Gastroesophageal sphincter (tissue), 4 donors: ENCODE measurements at places on chromosomes 3 and 15. TPM values are rescaled to one million over a fixed set of nuclear protein-coding genes. Genes with fewer than 3 reads are reported as not detected.

GRCh38 chr3:133663569-133664313 is 2.0 kb upstream of the TOPBP1 start:
- H3K4me1 ChIP-seq = no peaks in the 10 kb centered on the region
- no peak overlapping the region for H3K4me3 ChIP-seq
- ATAC-seq = no peak
- no peak overlapping the region for H3K27ac ChIP-seq

GRCh38 chr3:96070678-96071077 is 743.7 kb upstream of the EPHA6 start:
- H3K36me3 ChIP-seq = no peaks in the 10 kb centered on the region
- no peaks in the 10 kb centered on the region for H3K4me1 ChIP-seq
- no peaks in the 10 kb centered on the region for H3K27me3 ChIP-seq

DNA sequence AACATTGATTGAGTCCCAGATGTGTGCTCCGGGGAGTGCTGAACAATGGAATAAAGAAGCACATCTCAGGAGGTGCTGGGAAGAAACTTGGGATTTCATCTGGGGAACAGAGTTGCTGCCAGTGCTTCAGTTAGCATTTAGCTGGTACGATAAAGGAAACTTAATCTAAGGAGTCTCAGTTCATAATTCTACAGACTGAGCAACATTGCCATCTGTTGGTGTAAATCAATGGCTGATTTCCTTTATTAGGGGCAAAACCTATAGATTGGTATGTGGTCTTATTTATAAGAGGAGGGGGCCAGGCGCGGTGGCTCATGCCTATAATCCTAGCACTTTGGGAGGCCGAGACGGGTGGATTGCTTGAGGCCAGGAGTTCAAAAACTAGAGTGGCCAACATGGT is 8.9 kb downstream of the MKRN2OS start:
- no peak overlapping the region for H3K27ac ChIP-seq
- H3K4me3 ChIP-seq = no peak overlapping the region
- no peaks in the 10 kb centered on the region for H3K4me1 ChIP-seq
- no peak for ATAC-seq

DNA sequence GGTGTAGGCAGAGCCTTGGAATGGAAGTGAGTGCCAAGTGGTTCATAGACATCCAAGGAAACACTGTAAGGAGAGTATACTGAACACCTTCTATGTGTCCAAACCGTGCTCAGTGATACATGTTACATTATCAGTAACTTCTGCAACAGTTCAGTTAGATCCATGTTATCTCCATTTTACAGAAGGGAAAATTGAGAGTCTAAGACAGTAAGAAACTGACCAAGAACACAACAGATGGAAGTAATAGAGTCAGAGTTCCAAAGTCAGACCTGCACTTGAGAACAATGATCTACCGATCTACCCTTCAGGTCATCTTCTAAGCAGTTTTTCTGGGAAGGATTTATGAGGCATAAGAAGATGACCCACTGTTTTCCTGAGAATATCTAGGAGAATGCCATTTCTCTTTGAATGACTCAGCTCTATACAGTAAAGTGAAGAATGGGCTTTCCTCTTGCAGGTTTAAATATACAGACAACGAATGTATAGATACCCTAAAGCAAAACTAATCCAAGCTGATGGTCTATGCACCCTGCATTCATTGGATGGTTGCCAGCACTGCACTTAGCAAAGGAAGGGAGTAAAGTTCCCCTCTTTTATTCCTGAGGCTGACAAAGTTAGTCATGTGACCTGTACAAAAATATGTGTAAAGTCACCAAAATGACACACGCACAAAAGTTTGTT is 604.1 kb upstream of the MDFIC2 start:
- H3K36me3 ChIP-seq = no peaks in the 10 kb centered on the region
- no peak overlapping the region for H3K4me3 ChIP-seq
- H3K4me1 ChIP-seq = no peaks in the 10 kb centered on the region
- no peaks in the 10 kb centered on the region for H3K27me3 ChIP-seq
- H3K27ac ChIP-seq = no peak overlapping the region

DNA sequence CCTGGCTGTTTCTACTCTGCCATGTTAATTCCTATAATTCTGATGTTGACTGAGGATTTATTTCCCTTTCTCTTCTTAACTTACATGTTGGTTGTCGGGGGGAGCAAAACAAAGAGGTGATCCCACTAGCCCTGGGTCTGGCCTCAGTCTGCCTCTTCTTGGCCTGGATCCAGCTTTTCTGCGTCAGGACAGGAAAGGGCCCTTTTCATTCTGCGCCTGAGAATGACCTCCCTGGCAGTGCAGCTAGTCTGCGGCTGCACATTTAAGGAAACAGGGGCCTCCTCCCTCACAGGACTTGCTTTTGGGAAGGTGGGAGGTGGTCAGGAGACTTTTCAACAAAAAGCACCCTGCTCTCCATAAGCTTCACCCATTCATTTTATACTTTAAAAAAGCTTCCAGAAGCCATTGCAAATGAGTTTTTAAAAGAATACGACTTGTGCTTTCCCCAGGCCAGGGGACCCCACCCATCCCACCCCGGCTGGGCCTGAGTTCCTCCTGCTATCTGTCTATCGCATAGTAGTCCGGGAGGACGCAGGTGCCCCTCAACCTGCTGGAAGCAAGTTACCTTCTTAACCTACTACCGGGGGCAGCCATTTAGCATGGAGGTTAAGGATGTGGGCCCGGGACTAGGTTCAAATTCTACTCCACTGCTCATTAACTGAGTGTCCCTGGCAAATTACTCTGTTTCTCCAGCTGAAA is 21.3 kb upstream of the EHD4 start:
- H3K27me3 ChIP-seq = peaks cover 15% of the 10 kb centered on the region
- H3K36me3 ChIP-seq = no peaks in the 10 kb centered on the region
- no peak for ATAC-seq
- H3K27ac ChIP-seq = no peak overlapping the region
- no peaks in the 10 kb centered on the region for H3K4me1 ChIP-seq

DNA sequence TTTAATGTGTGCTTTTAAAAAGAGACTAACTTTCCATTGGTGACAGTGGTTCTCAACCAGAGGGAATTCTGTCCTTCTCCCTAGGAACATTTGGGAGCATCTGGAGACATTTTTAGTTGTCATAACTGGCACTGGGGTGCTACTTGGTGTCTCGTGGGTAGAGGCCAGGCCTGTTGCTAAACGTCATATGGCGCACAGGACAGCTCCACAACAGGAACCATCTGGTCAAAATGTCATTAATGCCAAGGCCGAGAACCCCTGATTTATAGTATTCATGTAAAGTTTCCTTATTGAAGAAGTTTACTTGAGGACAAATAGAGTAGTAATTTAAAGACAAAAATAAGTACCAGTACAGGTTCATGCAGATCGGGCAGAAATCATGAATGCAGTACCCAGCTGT is 164.2 kb downstream of the FEZF2 start:
- no peaks in the 10 kb centered on the region for H3K4me1 ChIP-seq
- no peak overlapping the region for H3K4me3 ChIP-seq
- H3K27ac ChIP-seq = no peak overlapping the region
- peaks cover 27% of the 10 kb centered on the region for H3K36me3 ChIP-seq
- no peak for ATAC-seq
- H3K27me3 ChIP-seq = no peaks in the 10 kb centered on the region

DNA sequence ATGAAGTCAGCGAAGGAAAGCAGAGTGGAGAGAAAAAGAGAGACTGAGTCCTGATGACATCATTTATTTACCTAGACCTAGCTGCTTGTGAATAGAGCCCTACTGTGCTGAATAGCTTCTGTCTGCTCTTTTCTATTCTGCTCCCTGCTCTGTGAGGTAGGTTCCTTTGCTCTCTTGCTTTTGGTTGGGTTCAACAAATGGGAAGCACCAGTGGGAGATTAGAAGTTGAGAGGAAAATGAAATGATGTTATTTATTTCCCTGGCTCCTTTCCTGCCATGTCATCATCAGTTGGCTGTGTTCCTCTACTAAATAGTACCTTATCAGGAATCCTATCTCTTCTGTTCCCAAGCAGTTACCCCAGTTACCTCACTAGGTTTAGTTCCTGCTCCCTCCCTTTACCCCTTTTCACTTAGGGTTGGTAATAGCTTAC is 23.5 kb downstream of the DTWD1 start:
- H3K4me1 ChIP-seq = peaks cover 5% of the 10 kb centered on the region
- ATAC-seq = no peak
- no peak overlapping the region for H3K27ac ChIP-seq
- peaks cover 9% of the 10 kb centered on the region for H3K36me3 ChIP-seq
- H3K4me3 ChIP-seq = no peak overlapping the region

GRCh38 chr3:72421786-72422185 is 426.5 kb downstream of the SHQ1 start:
- H3K4me3 ChIP-seq = no peak overlapping the region
- ATAC-seq = no peak
- peaks cover 39% of the 10 kb centered on the region for H3K4me1 ChIP-seq
- H3K27ac ChIP-seq = no peak overlapping the region

- H3K4me1 ChIP-seq = no peaks in the 10 kb centered on the region
- no peak overlapping the region for H3K4me3 ChIP-seq
- H3K27ac ChIP-seq = no peak overlapping the region
These were observed 74.7 kb downstream of the WDR76 start for GRCh38 chr15:43901495-43901894.

DNA sequence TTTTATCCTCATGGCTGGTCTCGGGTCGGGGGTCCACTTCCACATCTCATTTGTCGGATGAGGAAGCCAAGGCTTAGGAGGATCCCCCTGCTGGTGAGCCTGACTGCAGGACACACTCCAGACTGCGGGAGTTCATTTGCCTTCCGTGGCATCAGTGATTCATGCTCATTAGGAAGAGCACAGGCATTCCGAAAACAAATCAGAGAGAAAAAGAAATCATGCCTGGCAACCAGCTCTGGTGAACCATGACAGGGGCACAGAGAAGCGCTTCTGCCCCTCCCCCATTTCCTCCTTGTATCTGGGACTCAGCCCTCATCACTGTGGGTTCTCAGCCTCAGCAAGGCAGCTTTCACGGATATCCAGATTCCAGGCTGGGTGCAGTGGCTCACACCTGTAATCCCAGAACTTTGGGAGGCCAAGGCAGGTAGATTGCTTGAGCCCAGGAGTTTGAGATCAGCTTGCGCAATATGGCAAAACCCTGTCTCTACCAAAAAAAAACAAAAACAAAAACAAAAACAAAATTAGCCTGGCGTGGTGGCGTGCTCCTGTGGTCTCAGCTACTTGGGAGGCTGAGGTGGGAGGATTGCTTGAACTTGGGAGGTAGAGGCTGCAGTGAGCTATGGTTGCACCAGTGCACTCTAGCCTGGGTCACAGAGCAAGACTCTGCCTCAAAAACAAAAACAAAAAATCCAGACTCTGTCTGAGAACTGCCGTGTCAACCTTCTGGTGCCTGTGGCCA is 28.4 kb downstream of the IRAK2 start:
- no peak overlapping the region for H3K4me3 ChIP-seq
- H3K27me3 ChIP-seq = no peaks in the 10 kb centered on the region
- peak overlapping the region; percentile 86 for H3K27ac ChIP-seq

DNA sequence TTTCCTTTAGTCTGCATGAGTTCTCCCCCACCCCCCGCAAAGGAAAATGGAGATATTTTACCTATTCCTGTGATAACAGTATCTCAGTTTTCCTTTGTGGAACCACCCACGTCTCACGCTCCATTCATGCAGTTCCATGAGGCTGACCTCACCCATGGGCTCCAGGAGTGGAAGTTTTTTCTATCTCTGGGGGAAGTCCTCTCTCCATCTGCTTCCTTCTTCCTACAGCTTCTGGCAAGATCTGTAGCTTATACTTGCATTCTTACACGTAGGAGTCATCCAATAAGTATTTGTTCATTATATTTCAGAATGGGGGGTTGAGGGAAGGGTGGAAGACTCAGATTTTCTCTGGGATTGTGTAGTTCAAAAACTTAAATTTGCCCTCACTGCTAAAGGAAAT is 5.8 kb upstream of the GLCE start:
- H3K27ac ChIP-seq = no peak overlapping the region
- no peak for ATAC-seq
- H3K27me3 ChIP-seq = peaks cover 6% of the 10 kb centered on the region
- H3K4me3 ChIP-seq = no peak overlapping the region
- no peaks in the 10 kb centered on the region for H3K4me1 ChIP-seq
- no peaks in the 10 kb centered on the region for H3K36me3 ChIP-seq

- no peak overlapping the region for H3K27ac ChIP-seq
- no peaks in the 10 kb centered on the region for H3K27me3 ChIP-seq
- H3K36me3 ChIP-seq = no peaks in the 10 kb centered on the region
- ATAC-seq = no peak
- no peaks in the 10 kb centered on the region for H3K4me1 ChIP-seq
These were observed 627.2 kb downstream of the ZIC1 start for GRCh38 chr3:148036331-148036876.

GRCh38 chr3:174498638-174499037 is 360.5 kb upstream of the NAALADL2 start:
- ATAC-seq = no peak
- H3K36me3 ChIP-seq = no peaks in the 10 kb centered on the region
- no peak overlapping the region for H3K27ac ChIP-seq
- H3K27me3 ChIP-seq = no peaks in the 10 kb centered on the region
- H3K4me3 ChIP-seq = no peak overlapping the region

- no peak for ATAC-seq
- H3K4me3 ChIP-seq = no peak overlapping the region
- no peak overlapping the region for H3K27ac ChIP-seq
- H3K27me3 ChIP-seq = no peaks in the 10 kb centered on the region
- H3K4me1 ChIP-seq = no peaks in the 10 kb centered on the region
These were observed 29.6 kb downstream of the FGF7 start for GRCh38 chr15:49452595-49452994.

DNA sequence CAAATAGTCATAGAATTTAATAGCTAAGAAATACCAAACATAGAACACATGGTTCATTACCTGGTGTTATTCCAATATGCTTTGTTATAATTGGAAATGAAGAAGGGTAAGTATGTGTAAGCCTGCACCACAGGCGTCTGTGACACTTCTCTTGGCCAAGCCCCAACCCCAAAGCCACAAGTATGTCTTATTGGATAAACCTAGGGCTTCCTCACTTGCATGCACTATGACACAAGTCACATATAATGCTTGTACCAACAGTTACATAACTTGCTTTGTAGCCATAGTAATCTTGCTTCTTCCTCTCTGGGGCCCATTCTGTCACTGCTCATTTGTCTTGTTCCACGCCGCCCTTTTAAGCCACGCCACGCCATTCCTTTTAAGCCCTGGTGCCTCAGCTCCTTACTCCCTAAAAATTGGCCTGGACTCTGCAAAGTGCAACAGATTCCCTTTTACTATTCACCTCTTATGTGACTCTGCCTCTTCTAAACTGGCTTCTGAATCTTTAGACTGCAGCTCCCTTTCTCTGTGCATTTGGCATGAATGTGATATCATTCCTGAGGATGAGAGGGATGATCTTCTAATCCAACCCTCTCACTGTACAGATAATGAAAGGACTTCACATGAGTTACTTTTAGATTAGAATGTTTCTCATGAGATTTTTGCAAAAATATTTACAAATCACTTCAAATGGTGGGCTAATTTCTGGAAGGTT is 48.1 kb upstream of the EPHA3 start:
- H3K27me3 ChIP-seq = no peaks in the 10 kb centered on the region
- no peak for ATAC-seq
- H3K4me3 ChIP-seq = no peak overlapping the region
- no peak overlapping the region for H3K27ac ChIP-seq
- no peaks in the 10 kb centered on the region for H3K4me1 ChIP-seq
- no peaks in the 10 kb centered on the region for H3K36me3 ChIP-seq

The CALML4 gene
- 53.5 TPM for total RNA-seq

The RARRES1 gene
- 4.8 TPM for total RNA-seq

The GOLGA6L24 gene
- total RNA-seq = not detected

The LMAN1L gene
- total RNA-seq = not detected

The GOLGA8R gene
- 4.0 TPM for total RNA-seq

The EFCAB12 gene
- total RNA-seq = 0.47 TPM

The OPA1 gene
- total RNA-seq = 70.4 TPM

The TMEM62 gene
- 11.5 TPM for total RNA-seq
